ENCODE measurements at places on chromosomes 5 and 9.

DNA sequence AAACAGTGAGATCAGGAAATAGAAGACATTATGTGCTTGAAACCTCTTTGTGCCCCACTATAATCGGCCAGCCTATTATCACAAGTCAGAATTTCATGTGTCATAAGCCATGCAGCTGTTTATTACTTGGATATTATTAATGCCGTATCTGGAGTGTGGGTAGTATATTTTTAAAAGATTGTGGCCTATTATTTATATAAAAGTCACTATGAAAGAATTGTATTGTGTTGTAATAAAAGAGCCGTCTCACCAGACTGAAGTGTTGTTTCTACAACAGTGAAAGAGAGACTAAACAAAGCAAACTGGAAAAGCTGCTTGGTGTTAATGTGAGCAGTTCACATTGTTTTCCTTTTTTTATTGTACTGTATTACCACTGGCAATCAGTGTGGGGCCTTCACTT is 449.1 kb downstream of the PSAT1 start:
- no peak for DNase-seq

- DNase-seq: no peak
Observed at GRCh38 chr5:177220576-177220975, 82.9 kb downstream of the RAB24 start.

DNA sequence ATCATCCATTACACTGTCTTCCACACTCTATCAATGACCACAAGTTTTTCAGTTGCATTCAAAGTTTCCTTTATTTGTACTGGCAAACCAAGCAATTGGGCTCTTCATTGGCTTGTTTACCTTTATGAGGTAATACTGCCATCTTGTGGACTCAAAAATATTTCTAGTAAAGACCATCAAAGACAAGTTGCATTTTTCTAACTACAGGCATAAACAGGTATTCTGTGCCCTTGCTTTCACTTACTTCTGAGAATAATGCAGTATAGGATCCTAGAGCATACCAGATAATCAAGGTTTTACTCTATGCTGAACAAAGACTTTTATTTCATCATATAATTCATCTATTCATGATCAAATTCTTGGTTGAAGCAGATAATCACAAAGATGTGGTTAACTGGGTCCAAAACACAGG is 173.7 kb upstream of the POU5F2 start:
- no peak for DNase-seq

DNA sequence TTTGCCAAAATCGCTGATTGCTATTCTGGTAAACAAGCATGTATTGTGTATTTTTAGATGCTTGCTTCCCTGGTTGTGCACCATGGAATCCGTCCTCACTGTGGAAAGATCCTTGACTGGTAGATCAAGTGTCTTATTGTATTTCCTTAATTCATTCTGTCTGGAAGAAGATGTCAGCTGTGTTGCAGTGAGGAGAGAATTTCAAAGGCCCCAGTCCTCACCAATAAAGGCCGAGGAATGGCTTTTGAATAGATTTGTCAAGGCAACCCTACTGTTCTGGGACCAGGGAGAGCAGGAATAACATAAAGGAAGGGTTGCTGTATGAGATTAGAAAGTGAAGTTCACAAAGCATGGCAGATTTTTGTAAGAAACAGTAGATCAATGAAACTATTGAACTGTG is 36.2 kb upstream of the POU5F2 start:
- no peak for DNase-seq
